ENCODE measurements at places on chromosomes 3 and 15. TPM values are rescaled to one million over a fixed set of nuclear protein-coding genes. Genes with fewer than 3 reads are reported as not detected.

The MOBP gene
- polyA plus RNA-seq = 0.05 TPM

The CFAP44 gene
- polyA plus RNA-seq = 4.7 TPM

The GOLGA8T gene
- not detected for polyA plus RNA-seq

The CPA3 gene
- polyA plus RNA-seq = 1.1 TPM

The DUOXA2 gene
- not detected for polyA plus RNA-seq

The PARP15 gene
- polyA plus RNA-seq = 2.8 TPM

GRCh38 chr3:152026033-152026556 lies 152.7 kb downstream of the SUCNR1 start:
- peak; percentile 20 for DNase-seq

DNA sequence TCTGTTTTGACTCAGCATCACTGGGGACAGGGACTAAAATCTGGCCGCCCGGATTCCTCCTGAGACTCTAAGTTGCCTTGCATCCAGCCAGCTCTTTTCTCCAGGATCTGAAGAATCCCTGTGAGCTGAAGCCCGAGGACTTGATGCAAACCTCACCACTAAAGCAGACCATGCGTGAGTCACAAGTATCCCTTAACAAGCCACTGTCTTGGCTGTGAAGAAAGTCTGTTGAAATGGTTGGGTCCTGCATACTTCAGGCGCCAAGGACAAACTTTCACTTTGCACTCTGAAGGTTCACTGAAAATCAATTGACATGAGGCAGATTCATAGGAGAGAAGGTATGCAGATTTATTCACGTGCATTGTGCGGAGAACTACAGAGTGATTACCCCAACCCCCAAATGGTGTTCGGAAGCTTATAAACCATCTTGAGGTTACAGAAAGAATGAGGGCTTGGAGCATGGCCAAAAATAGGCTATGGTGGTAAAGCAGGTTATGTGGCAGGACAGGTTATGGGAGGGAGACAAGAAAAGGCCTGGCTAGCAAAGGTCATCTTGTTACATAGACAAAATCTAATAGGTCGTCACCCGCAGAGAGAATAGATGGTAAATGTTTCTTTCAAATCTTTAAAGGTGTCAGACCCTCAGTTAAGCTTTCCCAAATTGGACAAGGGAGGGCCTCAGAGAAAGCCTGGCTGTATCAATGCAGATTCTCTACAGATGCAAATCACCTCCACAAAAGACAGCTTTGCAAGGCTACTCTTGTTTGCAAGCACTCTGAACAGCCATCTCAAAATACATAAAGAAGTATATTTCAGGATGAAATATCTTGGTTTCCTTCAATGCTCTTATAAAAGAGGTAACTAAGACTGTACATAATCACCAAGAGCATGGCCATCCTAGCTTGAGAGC lies 126.3 kb upstream of the PLAAT1 start:
- no peak for DNase-seq

- no peak for DNase-seq
Measured at GRCh38 chr15:92232317-92232716, 161.4 kb upstream of the ST8SIA2 start.

DNA sequence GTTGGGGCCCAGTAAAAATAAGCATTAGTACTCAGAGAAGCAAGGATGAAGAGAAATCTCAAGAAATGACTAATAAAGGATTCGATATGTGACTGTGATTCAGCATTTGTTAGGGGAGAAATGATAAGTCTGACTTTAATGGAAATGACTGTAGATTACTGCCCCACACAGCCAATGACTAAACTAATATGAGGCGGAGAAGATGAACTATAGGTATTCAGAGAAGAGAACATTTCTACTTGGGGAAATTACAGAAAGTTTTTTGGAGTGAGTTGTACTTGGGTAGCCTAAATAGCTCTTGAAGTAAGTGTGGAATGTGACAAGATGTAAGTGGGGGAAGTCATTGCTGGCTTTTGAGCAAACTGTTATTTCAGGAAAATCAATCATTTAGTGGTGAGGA lies 380.0 kb downstream of the PDCD6IP start:
- DNase-seq = no peak

DNA sequence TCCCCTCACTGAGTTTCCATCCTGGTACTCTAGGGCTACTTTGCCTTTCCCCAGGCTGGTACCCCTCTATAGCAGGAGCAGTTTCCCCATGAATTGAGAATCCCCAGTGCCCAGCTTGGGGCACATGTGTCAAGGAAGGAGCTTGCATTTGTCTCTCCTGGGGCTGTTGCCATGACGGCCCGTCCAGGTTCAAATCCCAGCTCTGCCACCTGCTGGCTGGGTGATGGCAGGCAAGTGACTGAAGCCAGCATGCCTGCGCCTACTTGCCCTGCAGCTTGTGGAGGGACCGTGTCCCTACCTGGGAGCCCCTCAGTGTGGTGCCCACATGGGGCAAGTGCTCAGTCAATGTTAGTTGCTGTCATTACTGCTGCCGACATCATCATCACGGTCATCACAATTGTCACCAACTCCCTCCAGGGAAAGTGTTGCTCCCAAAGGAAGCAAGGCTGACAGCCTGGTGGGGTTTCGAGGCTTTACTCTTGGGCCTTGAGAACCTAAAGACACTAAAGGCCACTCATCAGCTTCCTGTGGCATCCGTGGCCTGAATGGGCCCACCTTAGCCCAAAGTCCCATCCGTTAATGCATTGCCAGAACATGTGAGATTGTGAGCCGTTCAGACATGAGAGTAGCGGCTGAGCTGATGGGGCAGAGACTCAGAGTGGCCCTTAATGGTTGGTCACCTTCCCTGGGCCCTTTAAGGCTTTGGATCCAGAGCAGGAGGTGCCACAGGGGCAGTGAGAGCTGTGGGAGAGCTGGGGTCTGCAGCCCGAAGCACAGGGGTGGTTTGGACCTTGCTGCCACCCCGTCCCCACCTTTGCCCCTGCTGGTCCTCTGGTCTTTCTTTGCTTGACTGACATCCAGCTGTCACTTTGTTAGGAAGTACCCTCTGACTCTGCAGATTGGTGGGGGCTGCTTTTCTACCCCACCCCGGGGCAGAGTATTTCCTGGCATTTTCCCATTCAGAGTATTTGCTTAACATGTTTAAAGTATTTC lies 144.4 kb downstream of the DNAJB8 start:
- DNase-seq = no peak

- no peak for DNase-seq
Measured at GRCh38 chr3:81249540-81250029, 511.9 kb downstream of the GBE1 start.

DNA sequence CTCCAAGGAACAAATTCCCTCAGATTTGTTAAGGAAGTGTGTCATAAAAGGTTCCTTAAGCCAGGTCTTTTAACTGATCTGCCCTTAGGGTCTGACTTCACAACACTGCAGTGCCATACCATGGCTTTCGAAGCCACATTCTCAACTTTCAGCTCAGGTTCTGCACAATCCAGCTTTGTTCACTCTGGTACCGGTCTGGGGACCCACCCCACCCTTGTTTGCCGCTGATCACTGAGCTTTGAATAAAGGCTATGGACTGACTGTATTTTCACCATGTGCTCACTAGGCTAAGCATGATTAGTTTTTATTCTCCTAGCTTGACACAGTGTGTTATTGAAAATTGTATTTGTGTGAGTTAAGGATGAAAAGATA lies 15.9 kb downstream of the SNX1 start:
- DNase-seq = no peak

DNA sequence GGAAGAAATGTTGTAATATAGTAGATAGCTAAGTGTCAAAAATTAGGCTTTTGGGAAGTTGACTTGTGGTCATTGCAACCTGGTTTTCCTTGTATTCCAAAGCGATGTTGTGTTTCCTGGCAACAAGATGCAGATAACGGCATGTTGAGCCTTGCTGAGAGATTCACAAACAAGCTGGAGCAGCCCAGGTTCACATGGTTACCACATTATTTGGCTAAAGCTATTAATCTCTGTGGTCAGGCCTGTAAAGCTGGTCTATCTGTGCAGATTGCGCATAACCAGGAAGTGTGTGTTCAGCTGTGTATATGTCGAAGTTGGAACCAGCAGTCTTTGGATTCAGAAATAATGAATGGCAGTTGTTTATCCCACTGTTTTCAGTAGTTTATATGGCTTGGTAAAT lies 6.6 kb downstream of the TIPARP start:
- DNase-seq = peak; percentile 24

DNA sequence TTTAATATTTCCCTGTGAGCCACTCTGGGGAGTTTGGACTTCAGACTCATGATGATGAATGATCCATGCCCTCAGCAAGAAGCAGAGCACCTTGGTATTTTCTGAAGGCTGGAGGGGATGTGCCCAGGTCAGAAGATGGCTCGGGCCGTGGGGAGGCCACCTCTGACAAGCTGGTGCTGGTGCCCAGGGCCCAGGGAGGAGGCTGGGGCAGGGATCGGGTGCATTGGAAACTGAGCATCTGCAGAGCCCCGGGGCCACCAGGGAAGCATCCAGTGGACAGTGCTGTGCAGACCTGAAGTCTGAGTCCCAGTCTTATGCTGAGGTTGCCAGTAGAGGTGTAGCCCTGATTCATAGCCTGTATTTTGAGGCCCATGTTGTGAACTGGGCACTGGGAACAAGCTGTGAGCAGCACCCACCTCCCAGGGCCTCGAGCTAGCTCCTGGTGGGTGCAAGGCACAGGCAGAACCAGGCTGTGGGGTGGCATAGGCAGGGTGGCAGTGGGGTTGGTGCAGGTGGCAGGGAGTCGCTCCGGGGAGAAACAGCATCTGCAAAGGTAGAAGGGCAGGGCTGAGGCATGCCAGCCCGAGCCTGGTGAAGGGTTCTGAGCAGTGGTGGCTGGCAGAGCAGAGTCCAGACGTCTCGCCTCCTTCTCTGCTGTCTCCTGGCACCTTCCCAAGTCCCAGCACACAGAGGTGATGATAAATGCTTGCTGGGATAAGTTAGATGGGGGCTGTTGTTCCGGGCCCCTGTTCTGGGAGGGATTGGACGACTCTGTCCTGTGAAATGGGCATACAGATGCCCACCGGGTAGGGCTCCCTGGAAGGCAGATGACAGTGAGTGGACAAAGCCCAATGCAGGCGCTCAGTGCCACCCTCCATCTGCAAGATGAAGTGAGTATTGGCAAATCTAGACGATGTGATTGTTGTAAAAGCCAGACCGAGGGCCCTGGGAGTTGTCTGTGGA lies 10.6 kb downstream of the DNAJB8 start:
- DNase-seq = no peak

DNA sequence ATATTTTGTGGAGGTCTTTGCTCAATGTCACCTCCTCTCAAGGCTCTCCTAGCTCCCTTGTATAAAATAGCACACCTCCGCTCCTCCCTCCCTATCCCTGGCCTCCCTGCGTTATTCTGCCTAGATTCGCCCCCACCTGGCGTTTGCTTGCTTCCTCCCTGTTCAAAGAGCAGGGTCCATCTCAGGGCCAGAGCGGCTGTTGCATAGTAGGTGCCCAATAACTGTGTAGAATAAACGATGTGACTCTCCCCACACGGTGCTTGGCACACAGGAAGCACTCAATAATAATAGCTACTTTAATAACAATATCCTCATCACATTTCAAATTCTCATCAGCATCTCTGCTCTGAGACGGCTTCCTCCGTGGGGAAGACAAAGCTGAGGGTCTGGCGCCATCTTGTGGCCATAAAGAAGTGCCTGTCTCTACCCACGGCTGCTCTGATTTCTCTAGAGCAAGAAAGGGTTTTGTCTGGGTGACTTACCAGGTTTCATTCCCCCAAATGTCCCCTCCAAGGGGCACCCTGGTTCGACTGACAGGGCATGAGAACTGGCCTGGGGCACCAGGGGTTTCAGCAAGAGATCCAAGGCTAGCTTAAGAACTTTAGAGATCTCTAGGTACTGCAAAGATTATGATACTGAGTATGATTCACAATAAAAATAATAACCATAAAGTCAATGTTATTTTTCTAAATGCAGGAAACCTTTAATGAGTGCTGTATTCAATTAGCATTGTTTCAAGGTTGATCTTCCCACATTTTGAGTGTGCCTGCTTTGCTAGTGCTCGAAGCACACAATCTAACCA lies 16.1 kb downstream of the CD276 start:
- peak; percentile 84 for DNase-seq

DNA sequence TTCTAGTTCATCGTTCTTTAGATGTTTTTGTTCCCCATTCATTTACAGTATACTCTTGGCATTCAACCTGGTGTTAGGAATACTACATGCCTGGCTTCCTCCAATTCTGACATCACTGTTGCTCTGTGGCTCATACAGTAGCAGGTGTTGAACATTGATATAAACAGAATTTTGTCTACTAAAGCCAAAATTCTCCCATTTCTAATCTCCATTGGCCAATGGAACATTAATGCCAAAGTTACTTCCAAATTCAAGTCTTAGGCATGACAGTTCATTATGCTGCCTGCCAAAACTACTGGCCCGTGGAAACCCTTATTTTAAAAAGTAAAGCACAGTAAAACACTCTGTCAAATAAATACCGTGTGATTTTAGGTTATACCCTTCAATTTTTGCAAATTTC lies 368.0 kb downstream of the NAALADL2 start:
- peak; percentile 26 for DNase-seq

DNA sequence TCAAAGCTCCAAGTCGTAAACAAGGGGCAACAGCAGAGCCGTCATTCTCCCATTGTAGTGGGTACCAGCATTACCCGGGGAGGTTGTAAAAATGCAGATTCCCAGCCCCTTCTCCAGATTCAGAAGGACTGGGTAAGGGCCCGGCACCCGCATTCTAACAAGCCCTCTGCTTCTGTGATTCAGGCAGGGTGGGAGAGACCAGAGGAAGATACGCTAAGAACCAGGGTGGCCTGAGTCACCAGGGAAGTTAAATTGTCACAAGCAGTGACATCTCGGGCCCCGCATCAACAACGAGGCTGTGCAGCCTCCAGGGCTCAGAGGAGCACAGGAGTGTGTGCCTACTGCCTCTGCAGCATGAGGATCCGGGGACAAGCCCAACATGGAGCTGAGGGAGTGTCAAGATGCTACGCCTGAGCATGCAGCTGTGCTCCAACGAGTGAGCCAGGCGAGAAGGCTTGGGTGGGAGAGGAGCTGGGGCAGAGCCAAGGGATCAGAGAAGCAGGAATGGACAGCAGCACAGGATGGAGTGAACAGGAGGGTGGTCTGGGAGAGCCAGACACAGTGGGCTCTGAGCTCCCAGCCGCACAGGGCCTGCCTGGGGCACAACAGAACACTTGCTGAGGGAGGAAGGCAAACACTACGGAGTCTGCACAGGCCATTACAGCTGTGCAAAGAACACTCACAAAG lies 68.5 kb downstream of the CPN2 start:
- no peak for DNase-seq

DNA sequence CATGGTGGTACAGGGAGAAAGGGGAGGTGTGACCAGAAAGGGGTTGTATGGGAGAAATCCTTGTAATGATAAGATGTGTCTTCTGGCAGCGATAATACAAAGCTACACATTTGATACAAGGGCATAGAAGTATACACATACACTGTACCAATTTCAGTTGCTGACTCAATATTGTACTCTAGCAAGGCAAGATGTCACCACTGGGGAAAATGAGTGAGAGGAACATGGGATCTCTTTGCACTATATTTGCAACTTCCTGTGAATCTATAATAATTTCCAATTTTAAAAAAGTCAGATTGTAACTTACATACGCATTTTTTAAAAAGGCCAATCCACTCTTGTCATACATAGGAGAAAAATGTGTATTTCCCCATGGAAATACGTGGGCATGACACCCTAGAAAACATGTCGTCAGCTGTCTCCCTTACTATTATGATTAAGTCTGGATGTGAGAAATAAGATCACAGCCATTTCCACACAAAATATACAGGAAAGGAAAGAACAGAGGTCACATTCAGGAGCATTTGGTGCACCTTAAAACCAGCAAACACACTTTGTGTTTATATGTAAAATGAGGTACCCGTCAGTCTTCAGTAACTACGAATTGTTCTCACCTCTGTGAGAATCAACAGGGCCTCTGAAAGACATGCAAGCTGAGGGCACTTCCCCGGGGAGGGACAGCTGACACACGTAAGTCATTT lies 22.9 kb downstream of the PRR23E start:
- DNase-seq = no peak

- DNase-seq = no peak
Measured at GRCh38 chr15:31245756-31246155, 80.9 kb upstream of the KLF13 start.
